Lower lobe of right lung (tissue), 2 donors: ENCODE measurements at places on chromosomes 1 and 21. TPM values are rescaled to one million over a fixed set of nuclear protein-coding genes. Genes with fewer than 3 reads are reported as not detected.

Gene KRTAP19-5
- total RNA-seq = not detected

Gene TCEA3
- 41.9 TPM for total RNA-seq

Gene TP73
- 3.6 TPM for total RNA-seq

Gene ENSA
- 172 TPM for total RNA-seq

Gene AGMAT
- total RNA-seq = not detected

Gene AGT
- 0.86 TPM for total RNA-seq

Gene BTG2
- total RNA-seq = 96.7 TPM

DNA sequence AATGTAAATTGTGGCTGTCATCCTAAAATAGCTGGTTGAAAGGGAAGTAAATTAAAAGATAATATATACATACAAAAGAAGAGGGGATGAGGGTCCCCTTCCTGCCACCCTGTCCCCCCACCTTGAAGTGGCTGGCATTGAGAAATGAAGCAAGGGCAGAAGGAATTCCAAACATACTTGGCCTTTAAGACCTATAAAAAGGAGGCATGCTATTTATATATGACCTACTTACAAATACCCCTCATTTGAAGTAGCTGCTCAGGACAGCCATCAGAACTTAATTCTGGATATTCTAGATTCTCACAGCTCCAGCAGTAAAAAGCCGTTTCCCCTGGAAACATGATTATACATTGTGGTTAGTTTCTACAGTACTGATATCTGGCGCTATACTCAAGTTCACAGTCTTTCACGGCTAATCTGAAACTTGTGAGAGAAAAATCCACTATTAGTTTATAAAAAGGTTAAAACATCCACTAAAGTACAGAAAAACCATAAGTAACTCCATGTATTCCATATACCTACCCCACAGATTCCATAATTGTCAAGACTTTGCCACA, 9.6 kb upstream of the MAP10 start:
- DNase-seq = no peak

DNA sequence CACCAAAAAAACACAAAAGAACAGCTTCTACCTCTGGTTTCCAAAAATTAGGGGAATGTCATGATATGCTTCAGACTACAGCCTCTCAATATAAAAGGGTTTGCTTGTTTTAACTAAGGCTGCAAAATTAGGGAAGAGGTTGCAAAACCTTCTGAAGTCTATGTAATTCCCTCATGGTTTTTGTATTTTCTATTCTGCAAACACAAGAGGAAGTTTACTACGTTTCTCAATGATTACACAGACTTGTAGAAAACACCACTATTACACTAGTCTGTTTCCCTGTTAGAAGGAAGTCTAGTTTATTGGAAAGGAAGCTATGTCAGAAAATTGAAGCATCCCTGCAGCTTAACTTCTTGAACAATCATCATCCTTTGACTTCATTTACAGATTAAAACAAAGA, 229.7 kb upstream of the FMN2 start:
- DNase-seq = no peak

GRCh38 chr1:55420026-55420425, 204.9 kb upstream of the USP24 start:
- no peak for DNase-seq

GRCh38 chr1:215636258-215636965, 69.3 kb downstream of the KCTD3 start:
- no peak for DNase-seq

DNA sequence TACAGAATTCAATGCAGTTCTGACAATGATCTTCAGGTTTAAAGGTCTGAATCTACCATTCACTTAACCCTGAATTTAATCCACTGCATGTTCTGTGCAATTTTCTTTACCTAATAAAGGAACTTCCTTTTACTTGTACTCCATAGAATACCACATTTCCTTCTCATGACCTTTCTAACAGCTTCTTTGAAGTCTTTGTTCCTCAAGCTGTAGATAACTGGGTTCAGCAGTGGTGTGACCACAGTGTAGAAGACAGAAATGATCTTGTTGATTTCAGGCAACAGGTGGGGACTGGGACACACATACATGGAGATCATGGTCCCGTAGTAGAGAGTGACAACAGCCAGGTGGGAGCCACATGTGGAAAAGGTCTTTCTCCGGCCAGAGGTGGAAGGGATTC, 878 bp downstream of the OR11L1 start:
- DNase-seq = no peak

DNA sequence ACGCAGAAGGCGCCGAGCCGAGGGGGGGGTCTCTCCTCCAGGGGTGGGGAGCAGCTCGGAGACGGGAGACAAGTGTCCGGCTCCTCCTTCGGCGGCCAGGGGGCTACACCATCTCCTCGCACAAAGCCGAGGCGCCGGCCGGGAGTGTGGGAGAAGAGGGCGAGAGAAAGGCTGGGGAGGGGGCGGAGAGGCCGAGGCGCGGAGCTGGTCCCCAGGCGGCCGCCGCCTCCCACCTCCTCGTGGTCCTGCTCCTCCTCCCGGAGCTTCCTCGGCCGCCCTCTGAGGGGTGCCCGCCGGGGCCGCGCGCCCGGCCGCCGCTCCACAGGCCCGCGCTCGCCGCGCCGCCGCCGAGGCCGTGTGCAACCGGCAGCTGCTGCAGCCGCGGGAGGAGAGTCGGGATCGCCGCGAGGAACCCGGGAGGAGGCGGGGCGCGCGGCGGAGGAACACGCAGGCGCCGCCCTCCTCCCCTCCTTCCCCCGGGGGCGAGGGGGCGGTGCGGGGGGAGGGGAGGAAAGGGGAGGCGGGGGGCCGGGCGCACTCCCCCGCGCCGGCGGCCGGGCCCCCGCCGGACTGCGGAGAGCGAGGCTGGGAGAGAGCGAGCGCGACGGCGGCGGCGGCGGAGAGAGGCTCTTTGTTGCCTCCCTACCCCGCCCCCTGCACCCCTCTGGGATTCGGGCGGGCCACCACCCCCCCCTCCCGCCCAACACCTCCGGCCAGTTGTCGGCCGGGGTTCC, at the start of gene ENAH:
TSS of gene ENAH (minus strand) at position 395 of the 734 bp plus-strand sequence. CDS start 433 bp downstream, outside the sequence.
- DNase-seq = peak; percentile 81

GRCh38 chr21:42199868-42200463, 19.0 kb upstream of the ABCG1 start:
- DNase-seq = no peak

GRCh38 chr1:226533220-226533619, 15.3 kb upstream of the STUM start:
- no peak for DNase-seq

- no peak for DNase-seq
Observed at GRCh38 chr1:27416387-27417111, 24.1 kb downstream of the GPR3 start.

DNA sequence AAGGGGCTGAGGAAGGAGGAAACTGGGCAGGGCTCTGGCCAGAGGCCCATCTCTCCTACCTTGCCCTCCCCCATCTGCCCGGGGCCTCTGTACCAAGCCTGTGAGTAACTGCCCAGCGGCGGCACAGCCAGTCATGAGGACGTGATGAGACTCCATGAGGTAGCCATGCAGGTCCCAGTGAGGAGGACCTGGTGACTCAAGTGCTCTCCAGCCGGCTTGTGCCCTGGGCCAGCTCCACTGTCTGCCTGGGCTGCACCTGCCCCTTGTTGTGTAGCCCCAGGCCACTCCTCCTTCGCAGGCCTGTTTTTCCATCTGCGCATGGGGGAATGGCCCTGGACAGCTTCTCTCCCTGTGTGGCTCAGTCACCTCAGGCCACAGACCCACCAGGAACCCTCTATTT, 42.0 kb upstream of the PADI1 start:
- DNase-seq = no peak

DNA sequence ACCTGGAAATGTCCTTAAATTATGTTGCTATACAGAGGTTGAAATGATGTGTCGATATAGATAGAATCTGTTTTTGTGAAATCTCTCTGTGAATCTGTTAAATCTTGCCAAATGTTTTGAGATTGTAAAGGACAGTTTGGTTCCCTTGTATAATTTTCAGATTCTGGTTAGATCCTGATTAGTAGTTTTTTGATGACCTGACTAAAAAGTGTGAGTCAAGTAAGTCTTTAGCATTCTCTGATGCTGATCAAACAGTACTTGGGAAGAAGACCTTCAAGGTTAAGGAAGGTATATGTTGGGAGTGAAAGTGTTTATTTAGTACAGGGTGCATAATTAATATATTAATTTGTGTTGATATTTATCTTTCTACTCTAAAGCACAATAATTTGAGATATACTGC, 32.7 kb downstream of the DDI2 start:
- no peak for DNase-seq

- no peak for DNase-seq
Observed at GRCh38 chr1:70992521-70992920, 55.1 kb downstream of the PTGER3 start.

DNA sequence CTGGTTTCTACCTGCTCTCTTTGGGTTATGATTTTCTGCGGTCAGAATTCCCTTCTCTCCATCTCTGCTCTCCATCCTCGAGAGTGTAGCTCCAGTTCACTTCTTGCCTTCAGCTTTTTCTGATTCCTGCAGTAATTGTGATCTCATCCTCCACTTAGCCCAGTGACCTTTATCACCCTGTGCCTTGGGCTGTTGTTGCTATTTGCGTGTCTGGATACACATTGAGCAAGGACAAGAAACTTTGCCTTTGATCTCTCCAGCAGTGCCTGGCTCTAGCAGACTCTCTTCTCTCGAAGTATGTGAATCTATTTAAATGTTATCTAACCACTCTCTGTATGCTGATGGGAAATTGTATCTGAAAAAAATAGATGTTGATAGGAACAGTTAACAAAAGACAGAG, 76.4 kb upstream of the MARK1 start:
- DNase-seq = no peak

GRCh38 chr1:171212607-171213351, 27.7 kb downstream of the FMO2 start:
- no peak for DNase-seq

GRCh38 chr1:210726621-210727020, 397.9 kb downstream of the HHAT start:
- DNase-seq = no peak

DNA sequence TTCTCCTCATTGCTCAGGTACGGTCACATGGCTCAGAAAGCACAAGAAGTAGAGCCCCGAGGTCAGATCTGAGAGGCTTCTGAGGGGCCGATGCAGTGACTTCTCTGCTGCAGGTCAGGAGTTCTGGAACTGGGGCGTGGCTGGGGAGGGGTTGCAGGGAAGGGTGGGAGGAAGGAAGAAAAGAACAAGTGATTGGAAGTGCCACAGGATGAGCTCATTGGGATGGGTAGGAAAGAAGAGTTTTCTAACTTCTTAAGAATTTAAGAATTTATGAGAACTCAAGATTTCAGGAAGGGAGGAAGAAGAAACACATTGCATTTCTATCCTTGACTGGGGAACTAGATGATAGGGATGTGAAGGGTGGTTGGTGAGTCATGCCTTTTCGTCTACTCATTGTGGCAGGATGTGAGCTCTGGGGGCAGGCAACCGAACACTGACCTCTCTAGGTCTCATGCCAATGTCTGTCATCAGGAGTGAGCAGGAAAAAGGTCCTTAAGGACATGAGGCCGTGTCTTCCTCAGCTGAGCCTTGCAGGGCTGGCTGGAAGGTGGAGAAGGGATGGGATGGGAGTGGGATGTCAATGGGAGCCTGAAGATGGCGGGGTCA, 497 bp downstream of the FCRLB start:
- DNase-seq = no peak

DNA sequence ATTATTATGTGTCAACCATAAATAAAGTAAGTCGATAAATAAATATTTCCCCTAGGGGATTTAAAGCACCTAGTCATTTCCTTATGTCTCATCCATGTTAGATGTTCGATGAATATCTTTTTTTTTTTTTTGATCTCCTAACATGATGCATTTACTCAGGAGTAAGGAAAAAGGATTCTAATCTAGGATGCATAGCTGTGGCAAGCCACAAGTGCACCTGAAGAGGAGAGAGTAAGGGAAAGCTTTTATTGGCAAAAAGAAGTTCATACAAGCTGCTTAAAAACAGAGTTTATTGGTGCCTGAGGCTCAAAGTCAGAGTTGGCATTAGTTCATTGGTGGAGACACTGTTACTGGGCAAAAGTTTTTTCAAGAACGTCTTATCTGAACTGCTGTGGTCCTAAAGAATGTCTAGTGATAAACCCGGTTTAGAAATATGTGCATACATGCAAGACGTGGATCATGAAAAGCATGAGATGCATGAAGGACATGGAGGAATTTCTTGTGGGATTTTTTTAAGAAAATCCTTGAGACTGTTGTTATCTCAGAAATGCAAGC, 51.7 kb downstream of the SWT1 start:
- DNase-seq = no peak

- no peak for DNase-seq
Observed at GRCh38 chr1:101233495-101233894, 3.3 kb upstream of the S1PR1 start.

DNA sequence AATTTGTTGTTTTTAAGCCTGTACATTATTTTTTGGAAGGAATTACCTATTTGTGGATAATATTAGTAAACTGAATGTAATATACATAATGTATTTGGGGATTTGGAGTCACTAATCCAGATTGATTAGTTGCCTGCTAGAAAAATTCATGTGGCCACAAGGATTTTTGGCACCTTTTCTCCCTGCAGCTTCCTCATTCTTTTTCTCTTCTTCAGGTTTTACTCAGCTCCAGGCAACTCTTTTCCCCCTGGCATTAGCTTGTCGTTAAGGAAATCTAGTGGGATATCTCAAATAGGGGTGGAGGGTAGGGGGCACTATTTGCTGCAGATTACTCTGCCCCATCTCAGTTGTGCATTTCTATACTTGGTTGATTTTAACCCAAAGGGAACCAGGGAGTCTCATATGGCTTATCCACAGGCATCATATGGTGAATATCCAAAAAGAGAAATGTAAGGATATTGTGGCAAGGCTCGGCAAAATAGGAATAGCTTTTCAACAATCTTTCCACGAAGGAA, 203.1 kb downstream of the NFIA start:
- DNase-seq = no peak

DNA sequence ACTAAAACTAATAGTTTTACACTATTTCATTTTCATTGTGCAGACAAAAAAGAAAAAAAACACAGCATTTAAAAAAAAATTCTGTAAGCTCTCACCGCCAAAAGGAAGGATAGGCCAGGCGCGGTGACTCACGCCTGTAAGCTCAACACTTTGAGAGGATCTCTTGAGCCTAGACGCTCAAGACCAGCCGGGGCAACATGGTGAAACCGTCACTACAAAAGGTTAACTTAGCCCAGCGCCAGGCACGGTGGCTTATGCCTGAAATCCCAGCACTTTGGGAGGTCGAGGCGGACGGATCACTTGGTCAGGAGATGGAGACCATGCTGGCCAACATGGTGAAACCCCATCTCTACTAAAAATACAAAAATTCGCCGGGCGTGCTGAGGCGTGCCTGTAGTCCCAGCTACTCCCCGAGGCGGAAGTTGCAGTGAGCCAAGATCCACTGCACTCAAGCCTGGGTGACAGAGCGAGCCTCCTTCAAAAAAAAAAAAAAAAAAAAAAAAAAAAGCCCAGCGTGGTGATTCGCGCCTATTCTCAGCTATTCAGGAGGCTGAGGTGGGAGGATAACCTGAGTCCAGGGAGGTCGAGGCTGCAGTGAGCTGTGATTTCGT, 14.3 kb upstream of the SPEN start:
- DNase-seq = peak; percentile 81

DNA sequence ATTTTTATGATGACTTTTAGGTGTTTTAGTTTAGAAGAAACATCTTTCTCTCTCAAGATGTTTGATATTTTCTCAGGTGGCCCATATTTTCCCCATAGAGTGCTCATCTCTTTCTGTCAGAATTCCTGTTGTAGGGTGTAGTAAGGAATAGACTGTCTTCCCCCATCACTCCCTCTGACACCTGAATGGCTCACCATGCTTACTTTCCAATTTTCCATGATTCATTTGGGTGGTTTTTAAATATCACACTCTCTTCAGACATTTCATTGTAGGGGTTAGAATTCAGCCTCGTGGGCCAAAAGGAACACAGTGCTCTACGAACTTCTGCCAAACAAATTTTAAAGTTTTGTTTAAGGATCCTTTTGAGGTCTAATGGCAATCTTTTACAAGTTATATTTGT, 24.0 kb downstream of the GIPC2 start:
- no peak for DNase-seq

- no peak for DNase-seq
Observed at GRCh38 chr1:94231746-94232145, 5.6 kb downstream of the ARHGAP29 start.
